ENCODE measurements at places on chromosomes 1 and 21. TPM values are rescaled to one million over a fixed set of nuclear protein-coding genes. Genes with fewer than 3 reads are reported as not detected.

PGLYRP3 gene
- total RNA-seq: not detected

OR2L3 gene
- total RNA-seq: not detected

DNA sequence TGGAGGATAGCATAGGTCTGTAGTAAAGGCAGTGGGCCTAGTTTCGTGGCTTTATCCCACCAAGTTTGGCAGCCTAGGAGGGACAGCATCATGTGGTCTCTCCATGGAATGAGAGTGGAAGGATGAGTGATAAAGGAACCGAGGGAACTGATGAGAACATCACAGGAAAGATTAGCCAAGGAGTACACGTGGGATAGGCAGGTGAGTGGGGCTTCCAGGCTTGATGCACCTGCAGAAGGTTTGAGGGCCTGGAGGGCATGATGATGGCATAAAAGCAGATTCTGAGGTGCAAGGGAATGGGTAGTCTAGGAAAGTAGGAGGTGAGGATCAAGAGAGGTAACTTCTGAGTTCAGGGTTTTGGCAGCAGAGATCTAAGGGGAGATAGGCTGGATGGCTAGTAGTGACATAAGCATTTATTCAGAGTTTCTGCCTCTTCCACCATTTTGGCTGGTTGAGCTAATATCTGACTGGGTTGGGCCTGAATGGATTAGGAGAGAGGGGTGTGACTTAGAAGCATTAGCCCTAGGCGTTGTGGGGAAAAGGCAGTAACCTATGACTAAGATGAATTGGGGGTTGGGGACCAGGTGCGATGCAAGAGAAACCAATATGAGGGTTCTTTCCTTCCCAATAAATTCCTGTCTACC is 9.1 kb downstream of the PTGFRN start:
- no peak for DNase-seq

GRCh38 chr1:182667848-182668505 is 16.4 kb downstream of the RGS8 start:
- no peak for DNase-seq

DNA sequence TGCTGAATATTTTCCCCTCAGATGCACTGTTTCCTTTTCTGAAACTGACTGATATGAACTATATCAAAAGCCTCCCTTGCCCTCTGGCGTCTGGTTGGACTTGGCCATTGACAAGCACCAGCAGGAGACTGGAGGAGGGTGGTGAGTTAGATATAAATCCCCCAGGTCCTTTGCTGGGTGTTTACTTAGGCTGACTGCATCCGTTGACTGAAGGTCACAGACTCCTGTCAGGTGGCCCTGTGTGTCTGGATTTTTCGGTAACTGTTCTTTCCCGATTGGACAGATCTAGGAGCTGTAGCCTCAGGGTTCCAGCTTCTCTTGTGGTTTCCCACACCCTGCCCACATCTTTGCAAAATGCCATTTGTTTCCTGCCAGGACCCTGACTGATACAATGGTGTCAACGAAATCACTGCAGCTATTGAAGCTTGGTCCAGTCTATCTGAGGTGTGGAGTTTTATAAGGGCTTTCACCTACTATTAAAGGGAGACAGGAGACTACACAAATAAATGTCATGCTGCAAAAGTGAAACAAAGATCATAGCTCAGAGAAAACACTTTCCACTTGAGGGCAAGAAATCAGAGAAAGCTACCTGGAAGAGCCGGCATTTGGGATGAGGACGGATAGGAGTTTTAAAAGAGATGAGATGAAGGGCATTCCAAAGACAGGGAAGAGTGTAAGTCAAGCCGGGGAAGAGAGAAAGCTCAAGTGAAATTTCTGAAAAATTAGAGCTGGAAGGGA is 1.5 kb upstream of the MAGI3 start:
- no peak for DNase-seq

DNA sequence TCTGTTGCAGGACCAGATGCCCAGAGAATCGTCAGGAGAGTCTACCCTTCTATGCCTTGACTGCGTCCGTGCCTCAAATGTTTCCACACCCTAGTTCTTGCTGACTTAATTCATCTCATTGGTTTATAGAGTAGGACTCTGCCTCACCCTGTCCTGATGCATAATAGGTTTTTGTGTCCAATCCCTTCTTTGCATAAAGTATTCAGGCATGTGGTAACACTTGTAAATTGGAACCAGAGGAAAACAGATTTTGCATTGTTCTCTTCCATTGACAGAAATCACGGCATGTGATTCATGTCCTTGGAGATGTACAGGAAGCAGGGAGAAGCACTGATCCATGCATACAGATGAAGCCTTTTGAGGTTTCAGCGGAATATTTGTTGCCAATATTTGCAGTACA is 29.5 kb downstream of the PLPPR5 start:
- no peak for DNase-seq

DNA sequence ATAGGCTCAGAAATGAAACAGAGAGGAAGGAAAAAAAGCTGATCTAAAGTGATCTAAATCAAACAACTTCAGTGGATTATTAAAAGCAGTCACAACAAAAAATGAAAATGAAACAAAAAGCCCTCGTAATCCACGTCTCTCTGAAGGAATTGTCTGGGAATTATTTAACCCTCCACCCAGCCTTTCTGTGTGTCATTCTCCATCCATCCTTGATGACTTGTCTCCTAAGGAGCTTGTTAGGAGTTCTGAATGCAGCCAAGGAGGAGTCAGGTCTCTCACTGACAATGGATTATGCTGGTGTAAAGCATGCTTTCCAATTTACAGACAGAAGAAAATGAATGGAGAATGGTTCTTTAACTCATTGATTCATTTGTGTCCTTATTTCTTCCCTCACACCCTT is 359.3 kb upstream of the RUNX1 start:
- DNase-seq: no peak

DNA sequence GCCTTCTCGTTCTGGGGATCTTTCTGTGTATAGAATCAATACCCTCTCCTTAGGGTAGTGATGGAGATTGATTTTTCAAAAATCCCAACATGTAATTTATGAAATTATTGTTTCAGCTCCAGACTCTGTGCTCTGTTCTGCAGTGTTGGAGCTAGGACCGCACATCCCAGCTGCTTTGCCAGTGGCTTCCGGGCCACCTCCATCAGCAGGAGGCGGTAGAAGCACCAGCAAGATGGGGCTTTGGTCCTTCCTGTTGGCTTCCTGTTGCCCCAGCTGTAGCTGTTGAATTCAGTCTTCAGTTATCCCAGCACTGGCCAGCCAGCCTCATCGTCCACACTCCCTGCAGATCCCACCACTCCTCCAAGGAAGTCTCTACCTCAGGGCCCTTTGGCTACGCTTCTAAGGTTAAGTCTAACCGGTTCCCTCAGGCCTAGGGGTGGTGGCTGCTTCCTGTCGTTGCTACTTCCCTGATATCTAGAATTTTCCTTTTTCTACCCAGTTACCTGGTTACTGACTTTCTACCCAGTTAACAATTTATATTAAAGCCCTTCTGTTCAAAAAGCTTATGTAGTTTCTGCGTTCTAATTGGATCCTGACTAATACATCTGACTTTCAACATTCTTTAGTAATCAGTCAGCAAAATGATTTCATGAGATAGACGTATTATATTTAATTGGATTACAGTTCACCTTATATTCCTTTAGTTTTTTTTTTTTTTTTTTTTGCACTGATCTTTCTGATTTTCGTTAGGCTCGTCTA is 24.6 kb downstream of the GALNT2 start:
- DNase-seq: no peak

DNA sequence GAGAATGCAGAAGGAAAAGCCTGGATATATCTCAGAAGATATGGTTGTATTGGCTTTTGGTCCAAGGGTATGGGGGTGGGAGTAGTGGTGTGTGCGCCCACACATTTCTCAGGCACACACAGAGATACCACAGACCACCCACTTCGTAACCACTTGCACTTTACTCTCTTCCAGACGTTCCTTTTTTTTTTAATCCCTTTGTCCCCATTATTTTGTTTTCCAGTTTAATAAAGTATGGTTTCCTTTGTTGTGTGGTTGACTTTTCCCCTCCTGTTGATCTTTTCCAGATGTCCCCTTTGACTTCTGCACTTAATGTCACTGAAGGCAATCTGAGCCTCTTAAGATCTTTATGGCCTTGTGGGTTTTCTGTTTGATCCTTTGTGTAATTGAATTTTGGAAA is 10.5 kb upstream of the TARS2 start:
- no peak for DNase-seq

DNA sequence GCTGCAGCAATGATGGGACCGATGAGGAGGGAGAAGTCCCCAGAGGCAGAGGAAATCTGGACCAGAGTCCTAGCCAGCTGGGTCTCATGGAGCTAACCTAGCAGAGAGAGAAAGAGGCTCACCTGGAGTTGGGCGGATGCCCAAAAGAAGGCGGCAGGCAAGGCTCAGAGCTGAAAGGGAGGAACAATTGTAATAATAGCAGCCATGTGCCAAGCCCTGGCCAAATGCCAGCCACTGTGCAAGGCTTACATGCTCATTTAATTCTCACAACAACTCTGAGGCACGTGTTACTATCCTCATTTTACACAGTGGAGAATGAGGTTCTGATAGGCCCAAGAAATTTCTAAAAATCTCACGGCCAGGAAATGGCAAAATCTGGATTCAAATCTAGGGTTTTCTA is 50.0 kb upstream of the ZNF648 start:
- no peak for DNase-seq

GRCh38 chr1:2523891-2524609 is 2.3 kb downstream of the PANK4 start:
- DNase-seq: no peak

Measured in testis (tissue), 5 donors.